ENCODE measurements at places on chromosomes 4 and X.

GRCh38 chrX:68415316-68415715, 18.0 kb downstream of the OPHN1 start:
- DNase-seq, result no peak

GRCh38 chr4:30941641-30942040, 221.5 kb downstream of the PCDH7 start:
- no peak for DNase-seq

DNA sequence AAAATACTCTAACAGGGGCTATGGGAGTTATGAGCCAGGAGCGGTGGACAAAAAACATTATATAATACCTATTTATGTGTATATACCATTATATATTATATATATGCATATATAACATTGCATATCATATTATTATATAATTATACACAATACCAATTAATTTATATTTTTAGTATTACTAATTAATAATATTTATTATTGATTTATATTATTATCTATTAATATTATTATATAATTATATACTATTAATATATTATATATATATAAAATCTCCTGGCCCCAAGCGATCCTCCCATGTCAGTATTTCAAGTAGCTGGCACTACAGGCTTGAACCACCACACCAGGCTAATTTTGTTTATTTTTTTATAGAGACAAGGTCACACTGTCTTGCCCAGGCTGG, 73.8 kb upstream of the JADE1 start:
- DNase-seq, result no peak

DNA sequence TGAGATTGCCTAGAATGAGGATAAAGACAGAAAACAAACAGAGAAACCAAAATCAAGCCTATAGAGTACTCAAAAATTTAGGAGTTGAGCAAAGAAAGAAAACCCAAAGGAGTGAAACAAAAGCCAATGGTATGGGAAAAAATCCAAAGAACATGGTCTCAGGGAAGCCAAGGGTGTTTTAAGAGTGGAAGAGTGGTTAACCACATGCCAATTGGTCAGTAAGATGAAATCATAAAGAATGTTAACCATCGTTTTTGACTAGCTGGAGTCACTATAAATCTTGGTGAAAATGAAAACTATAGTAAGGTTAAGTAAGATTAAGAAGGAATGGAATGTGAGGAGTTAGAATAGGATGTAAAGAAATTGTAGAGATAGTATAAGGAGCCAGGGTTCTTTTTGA, 64.7 kb upstream of the RPL34 start:
- DNase-seq, result no peak

GRCh38 chr4:14896656-14897175, 105.6 kb upstream of the CPEB2 start:
- no peak for DNase-seq

GRCh38 chr4:109947918-109948317, 35.2 kb downstream of the EGF start:
- no peak for DNase-seq

- no peak for DNase-seq
Measured at GRCh38 chrX:65757943-65758342, 90.5 kb downstream of the MSN start.

GRCh38 chr4:106541253-106541652, 172.7 kb upstream of the GIMD1 start:
- DNase-seq, result no peak

DNA sequence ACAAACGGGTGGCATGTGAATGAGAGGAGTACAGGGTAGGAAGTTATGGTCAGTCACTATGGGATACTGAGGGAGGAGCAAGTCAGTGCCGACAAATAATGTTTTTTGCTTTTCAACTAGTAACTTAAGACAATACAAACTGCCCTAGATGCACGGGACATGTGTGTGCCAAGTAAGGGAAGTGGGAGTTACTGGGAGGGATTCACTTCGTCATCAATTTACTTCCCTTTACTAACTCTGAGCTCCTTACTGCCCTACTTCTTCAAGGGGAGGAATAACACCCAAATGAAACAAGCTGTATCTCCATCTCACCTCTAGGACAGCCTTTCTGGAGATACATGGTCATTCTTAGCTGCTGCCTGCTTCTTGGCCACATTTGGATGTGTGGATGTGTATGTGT, 97.7 kb downstream of the DGKK start:
- no peak for DNase-seq

DNA sequence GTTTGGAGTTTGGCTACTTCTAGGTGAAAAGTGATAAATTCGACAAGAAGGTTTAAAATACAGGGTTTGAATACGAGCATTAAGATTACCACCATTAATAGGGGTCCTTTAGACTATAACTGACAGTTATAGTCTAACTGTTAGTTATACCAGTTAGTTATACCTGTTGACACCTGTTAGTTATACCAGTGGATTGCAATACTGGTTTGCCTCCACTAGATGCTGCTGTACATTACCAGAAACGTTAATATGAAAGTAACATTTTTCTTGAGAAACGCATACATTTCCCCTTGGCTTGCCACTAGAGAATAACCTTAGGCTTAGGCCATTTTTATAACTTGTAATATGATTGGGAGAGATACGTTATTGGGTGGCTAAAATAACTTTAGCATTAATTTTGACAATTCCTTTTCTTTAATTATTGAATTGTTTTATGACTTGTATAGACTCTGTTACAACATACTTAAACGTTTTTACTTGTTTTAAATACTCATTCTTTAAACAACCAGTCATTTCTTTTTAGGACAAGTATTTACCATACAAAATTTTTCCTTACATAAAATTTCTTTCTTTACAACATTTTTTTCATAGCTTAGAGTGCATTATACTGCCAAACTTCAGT, 911.2 kb downstream of the FSTL5 start:
- DNase-seq, result no peak

DNA sequence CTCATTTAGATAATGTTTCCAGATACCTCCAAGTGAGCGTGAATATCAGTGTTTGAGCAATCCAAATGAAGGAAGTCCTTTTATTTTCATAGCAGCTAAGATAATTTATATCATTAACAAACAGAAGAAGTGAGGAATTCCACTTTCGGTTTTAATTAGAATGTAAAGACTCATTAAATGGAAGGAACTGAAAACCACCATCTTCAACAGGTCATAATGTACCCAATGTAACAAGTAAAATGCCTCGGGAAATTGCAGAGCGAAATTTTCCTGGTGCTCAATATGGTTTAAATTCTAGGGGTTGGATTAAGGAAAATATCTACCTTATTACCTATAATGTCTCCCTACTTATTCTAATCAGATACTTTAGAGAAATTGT, 33.9 kb upstream of the SLC9A7 start:
- DNase-seq, result no peak

DNA sequence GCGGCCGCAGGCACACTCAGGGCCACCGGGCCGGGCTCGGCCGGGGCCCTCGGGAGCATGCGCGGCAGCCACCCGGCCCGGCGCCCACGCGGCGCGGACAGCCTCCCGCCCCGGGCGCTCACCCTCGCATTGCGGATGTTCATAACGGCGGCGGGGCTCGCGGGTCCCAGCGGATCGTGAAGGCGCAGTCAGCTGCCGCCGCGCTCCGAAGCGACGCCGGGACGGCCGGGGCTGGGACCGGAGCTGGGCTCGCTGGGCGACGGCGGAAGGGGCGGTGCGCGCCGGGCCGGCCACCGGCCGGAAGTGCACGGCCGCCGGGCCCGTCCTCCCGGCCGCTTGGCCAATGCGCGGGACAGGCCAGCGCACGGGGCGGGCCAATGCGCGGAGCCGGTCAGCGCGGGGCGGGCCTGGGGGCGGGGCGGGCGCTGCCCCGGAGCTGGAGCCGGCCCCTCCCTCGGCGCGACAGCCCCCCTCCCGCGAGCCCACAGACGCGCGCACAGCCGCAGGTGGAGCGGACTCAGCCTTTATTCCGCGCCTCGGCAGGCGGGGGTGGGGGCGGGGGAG, at the start of gene NAA10:
Gene NAA10, minus strand, starts transcription at position 276 of the 564 bp plus-strand sequence. Its CDS starts 133 bp downstream, at position 143.
- DNase-seq, result peak; percentile 63

- no peak for DNase-seq
Measured at GRCh38 chr4:15012017-15012788, 9.9 kb downstream of the CPEB2 start.

- no peak for DNase-seq
Measured at GRCh38 chr4:84563002-84563401, 19.9 kb upstream of the CDS1 start.

GRCh38 chr4:604131-604530, 21.2 kb upstream of the PDE6B start:
- no peak for DNase-seq

- DNase-seq, result no peak
Measured at GRCh38 chr4:78370631-78371372, 180.8 kb upstream of the ANXA3 start.

GRCh38 chrX:101744085-101744484, 84.4 kb upstream of the ARMCX2 start:
- no peak for DNase-seq

DNA sequence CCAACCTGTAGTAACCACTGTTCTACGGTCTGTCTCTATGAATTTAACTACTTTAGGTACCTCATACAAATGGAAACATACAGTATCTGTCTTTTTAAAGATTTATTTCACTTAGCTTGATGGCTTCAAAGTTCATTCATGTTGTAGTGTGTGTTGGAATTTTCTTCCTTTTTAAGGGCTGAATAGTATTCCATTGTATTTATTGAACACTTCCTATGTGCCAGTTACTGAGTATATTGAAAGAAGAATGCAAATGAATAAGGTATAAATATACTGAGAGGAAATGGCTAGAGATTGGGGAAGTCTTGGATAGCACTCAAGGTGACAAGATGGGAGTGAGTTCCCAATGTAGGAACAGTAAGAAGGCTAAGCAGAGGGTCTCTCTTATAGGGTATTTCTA, 17.3 kb downstream of the TBC1D19 start:
- DNase-seq, result no peak

GRCh38 chrX:123600181-123600580, 132.7 kb downstream of the THOC2 start:
- no peak for DNase-seq

DNA sequence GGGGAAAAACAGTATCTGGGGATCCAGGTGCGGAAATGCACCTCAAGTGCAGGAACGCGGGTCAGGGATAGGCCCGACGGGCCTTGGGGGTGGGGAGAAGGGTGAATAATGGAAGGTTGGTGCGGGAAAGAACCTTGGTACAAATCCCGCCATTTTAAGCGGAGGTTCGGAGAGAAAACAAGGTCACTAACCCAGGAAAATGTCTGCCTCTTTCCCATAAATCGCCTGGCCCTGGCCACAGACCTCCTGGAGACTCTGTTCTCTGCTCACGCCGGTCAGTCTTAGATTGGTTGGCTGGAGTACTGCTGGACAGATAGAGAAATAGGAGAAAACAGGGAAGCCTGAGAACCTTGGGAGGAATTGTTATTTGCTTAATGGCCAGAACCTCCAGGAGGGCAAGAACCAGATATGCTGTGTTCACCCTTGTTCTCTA, 897 bp upstream of the FBXL5 start:
- DNase-seq, result no peak

GRCh38 chr4:183621875-183622274, 37.1 kb downstream of the RWDD4 start:
- DNase-seq, result no peak

GRCh38 chrX:118199997-118200396, 83.4 kb upstream of the KLHL13 start:
- DNase-seq, result no peak

DNA sequence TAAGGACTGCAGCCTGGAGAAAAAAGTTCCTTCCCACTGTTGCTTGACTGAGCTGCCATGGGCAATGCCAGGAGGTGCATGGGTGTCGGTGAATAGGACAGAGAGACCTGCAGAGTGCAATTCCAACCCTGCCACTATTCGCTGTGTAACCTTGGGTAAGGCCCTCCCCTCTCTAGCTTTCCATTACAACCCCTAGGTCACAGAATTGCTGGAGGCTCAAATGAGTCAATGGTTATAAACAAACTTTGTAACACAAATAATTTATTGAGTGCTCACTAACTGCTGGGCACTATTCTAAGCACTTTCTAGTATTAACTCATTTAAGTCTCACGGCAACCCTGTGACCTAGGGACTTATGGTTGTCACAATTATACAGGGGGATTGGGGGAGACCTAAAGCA, 37.8 kb downstream of the PJA1 start:
- no peak for DNase-seq

DNA sequence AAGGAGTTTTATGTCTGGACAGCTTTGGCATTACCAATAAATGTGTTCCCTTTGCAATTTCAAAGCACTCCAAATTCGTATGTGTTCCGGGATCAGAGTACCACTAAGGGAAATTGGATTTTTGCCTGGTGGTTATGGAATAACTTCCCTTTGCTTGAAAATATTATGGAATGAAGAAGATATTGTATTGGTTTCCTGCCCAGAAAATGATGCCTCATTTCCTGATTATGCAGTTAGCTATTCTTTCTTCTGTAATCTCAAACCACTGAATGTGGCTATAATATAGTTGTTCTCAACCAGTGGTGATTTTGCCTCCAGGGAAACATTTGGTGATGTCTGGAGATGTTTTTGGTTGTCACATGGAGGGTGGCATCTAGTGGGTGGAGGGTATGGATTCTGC, 142.9 kb downstream of the PCDH7 start:
- DNase-seq, result no peak

DNA sequence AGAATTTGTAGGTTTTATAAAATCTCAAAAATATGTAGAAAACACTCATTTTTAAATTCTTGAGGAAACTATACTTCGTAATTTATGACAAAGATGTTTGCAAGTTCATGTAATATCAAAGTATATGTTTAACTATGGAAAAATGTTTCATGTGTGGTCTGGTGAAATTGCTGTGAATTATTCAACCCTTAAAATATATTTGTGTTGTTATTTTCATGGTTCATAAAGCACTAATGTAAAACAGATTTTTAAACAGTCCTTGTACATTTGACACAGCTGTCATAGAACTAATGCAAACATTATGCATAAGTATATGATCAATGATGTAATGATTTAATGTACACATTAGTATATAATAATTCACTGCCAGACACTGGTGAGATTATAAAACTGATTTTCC, 83.1 kb upstream of the ARSJ start:
- no peak for DNase-seq

GRCh38 chr4:169250796-169251195, 20.0 kb downstream of the SH3RF1 start:
- no peak for DNase-seq

DNA sequence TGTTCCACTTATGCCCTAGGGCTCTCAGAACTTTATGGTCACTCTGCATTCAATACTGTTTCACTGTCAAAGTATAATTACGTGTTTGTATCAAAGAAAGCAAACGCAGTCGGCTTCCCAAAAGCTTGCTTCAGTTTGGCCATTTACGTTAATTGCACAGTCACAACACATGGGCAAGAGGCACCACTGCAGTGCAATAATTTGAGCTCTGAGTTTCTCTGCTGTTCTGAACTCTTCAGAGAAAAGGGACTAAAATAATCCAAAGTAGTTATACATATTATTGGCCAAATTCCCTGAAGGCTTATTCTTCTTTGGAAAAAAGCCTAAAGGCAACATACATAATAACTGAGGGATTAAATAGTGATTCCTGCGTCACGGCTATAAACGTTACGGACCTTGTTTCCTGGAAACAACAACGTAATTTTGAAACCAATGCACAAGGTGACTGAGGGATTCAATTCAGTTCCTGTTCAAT, 51.3 kb downstream of the RNF150 start:
- DNase-seq, result no peak

- DNase-seq, result no peak
Measured at GRCh38 chrX:16659321-16659720, 9.4 kb downstream of the S100G start.

- no peak for DNase-seq
Measured at GRCh38 chr4:57726154-57726553, 616.0 kb upstream of the IGFBP7 start.

GRCh38 chr4:183409483-183409882, 35.0 kb upstream of the CDKN2AIP start:
- no peak for DNase-seq

GRCh38 chrX:31423609-31424189, 351.9 kb upstream of the FTHL17 start:
- DNase-seq, result no peak

GRCh38 chrX:133541021-133541420, 125.7 kb upstream of the GPC4 start:
- no peak for DNase-seq

All from naive B cell (primary cell).